ENCODE measurements at places on chromosomes 3 and 15.
A peak's percentile ranks its signal among the peaks of the same experiment; 100 is the strongest.

DNA sequence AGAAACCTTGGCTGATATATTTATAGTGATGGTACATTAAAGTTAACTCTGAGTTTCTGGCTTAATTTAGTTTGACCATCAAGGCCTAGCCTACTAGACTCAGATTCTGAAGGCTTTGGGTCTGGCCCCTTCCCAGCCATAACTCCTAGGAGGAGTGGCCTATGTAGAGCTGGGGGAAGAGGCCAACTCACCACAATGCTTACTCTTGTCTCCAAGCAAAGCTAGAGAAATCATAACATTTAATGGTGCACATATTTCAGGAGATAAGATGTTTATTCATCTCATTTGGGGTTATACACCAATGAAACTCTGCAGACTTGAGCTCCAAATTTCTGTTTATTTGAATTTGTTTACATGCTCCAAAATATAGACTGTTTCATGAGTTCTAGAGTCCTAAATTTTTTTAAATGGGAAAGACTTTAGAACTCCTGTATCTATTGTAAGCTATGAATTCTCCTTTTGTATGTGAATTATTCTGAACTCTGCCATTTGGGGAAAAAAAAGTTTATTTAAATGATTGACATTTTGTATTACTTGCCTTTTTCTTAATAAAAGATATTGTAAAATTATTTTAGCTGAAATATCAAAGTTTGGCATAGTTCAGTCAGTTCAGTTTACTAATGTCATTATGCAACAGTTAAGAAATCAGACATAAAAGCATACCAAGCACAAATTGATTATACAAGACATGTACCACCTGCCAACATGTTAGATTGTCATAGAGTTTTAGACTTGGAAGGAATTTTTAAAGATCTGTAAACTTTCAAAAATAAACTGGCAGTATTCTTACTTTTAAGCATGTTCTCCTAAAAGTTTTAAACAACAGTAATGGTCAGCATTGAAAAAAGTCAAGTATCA lies 143.4 kb upstream of the NR2E3 start:
- DNase-seq, result no peak

DNA sequence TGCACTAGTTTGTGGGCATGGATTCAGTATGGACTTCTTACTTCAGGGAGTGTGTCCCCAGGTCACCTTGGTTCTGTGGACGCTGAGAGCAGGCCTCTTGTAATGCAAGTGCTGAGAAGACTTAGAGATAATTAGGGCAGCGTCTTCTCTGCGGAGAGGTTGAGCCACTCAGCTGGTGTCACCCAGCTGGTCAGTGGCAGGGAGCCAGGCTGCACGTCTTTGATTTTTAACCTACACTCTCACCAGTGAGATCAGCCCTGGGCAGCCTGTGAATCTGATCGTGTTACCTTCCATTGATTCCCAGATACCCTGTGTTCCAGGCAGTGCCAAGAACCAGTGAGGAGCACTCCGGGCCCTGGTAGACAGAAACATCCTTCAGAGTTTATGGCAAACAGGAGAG lies 92.6 kb downstream of the SLCO3A1 start:
- no peak for DNase-seq

DNA sequence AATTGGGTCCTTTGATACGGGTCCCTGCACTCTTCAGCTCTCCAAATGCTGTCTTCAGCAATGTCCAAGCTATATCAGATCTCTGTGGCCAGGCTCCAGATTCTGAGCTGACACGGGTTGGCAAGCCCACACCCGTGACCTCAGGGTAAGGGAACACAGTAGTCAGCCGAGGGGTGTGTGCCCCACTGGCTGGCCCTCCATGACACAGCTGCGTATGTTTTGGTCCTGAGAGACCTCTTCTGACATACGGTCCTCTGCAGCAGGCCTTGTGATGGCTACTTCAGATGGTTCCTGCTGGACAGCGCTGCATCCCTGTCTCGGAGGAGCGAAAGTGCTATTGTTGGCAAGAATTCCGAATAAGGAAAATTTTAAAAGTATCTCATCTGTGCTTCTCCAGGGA lies 85.2 kb upstream of the ADAMTS17 start:
- no peak for DNase-seq

DNA sequence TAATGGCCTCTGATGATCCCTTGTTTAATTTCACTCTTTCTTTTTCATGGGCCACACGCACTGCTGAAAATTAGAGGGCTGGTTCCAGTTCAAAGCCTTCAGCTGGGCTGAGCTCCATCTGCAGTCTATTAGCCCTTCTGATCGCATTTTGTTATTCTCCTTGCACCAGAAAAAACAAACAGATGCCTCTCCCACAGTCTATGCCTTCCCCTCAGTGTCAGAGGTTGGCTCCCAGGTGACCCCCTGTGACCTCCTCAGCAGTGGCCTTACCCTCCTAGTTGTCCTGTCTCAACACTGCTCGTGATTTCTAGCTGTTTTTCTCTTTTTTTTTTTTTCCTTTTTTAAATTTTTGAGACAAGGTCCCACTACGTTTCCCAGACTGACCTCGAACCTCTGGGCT lies 77.1 kb upstream of the PRTG start:
- DNase-seq, result no peak

GRCh38 chr15:90684281-90684680 lies 32.9 kb upstream of the BLM start:
- no peak for DNase-seq

- DNase-seq, result no peak
These were observed 503.4 kb upstream of the NECTIN3 start for GRCh38 chr3:110568246-110568645.

DNA sequence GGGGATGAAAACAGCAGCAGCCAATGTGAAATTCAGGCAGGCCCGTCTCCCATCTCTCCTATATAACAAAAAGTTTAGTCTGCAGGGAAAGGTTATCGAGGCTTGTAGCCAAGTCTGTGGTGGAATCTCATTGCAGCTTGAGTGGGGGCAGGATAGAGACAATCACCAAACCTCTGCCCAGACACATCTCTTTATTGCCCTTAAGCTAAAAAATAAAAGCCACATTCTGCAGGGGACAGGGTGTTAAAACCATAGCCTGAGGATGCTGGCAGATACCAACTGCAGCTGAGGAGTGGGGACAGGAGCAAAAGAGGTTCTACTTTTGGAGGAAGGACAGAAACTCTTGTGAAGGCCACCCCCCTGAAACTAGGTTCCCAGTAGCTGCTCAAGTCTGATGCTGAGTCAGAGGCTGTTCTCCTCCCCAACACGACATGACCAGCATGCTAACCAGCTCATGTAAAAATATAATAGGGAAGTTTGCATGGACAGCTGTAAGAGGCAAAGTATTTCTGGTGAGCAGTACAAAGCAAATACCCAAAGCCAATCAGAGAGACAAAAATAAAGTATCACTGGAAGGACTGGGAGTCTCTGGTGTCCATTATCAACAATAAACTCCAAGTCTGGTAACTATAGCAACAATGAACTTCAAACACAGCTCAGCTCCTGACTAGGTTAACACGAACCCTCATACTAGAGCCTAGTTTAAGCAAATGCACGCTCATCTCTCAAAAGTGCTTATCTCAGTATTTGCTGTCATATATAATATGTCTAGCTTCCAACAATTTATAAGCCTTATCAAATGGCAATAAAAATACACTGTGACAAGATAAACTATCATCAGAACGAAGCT lies 362.2 kb upstream of the SLCO3A1 start:
- DNase-seq, result no peak

GRCh38 chr3:17052363-17052762 lies 167.6 kb downstream of the PLCL2 start:
- no peak for DNase-seq

- DNase-seq, result peak; percentile 31
These were observed 159.8 kb upstream of the LMCD1 start for GRCh38 chr3:8341821-8342247.

DNA sequence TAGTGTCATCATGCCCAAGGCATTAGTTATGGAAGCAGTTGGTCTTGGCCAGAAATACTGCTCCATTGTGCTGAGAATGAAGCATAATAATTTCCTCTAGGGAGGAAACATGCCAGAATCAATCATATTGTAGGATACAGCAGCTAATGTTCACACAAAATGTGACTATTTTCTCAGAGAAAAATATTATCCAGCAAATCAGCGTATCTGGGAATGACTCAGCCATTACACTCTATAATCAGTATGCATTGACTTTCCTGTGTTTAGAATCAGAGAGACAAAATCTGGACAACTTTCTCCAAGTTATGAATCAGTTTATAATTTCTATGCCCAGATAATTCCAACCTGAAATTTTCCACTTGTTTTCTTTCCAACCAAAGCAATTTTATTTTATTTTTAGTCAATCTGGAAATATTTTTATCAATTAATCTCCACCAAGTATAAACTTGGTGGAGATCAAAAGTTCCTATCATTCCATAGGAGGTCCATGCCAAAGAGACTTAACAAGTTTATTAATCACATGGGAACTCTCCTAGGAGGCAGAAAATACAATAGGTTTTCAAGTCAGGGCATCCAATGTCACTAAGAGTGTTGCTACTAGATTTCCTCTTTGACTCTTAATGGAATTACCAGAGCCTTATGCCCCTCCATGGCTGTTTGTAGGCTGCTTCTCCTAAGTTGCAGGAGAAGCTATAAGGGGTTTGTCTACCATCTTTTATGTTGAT lies 36.4 kb downstream of the SUCNR1 start:
- DNase-seq, result no peak

DNA sequence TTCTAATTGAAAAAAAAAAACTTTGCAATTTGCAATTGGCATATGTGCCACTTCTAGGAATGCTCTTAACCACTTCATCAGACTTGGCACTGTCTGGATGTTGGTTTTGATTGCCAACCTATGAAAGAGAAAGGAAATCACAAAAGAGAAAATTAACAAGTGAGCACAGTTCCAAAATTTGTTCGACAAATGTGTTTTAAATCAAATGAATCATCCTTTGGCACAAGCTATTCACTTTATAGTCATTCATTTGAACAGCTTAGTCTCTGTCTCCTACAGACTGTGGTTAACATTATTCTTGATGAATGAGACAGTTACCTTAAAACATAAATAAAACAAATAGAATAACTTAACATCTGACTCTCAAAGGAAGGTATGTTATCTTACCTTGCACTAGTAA lies 265.0 kb downstream of the EPHA3 start:
- no peak for DNase-seq

DNA sequence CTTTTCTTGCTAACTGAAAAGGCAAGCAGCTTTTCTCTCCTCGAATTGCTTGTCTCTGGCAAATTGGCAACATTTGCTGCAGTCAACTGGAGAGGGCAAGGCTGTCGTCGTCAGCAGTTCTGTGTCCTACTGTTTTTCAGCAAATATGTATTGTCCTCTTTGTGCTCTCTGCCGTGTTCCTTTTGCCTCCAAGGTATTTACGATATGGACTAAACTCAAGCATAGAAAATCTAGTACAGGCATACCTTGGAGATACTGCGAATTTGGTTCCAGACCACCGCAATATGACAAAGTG lies 558 bp upstream of the SLC30A4 start:
- no peak for DNase-seq

- no peak for DNase-seq
These were observed 257.0 kb downstream of the LSAMP start for GRCh38 chr3:116188231-116188785.

DNA sequence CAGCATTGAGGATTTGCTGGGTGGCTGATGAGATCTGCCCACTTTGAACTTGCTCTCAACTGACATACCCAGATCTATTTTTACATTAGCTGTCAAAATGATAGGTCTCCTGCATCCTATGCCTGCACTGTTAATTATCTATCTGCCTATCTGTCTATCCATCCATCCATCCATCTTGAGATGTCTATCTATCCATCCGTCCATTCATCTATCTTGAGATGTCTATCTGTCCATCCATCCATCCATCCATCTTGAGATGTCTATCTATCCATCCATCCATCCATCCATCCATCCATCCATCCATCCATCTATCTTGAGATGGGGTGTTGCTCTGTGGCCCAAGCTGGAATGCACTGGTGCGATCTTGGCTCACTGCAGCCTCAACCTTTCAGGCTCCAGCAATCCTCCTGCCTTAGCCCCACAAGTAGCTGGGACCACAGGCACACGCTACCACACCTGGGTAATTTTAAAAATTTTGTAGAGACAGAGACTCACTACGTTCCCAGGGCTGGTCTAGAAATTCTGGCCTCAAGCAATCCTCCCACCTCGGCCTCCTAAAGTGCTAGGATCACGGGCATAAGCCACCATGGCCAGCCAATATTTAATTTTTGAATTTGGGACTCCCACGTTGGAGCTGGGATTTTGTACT lies 159.4 kb upstream of the NSMCE3 start:
- no peak for DNase-seq

- no peak for DNase-seq
These were observed 6.1 kb downstream of the GMPS start for GRCh38 chr3:155876503-155876902.

DNA sequence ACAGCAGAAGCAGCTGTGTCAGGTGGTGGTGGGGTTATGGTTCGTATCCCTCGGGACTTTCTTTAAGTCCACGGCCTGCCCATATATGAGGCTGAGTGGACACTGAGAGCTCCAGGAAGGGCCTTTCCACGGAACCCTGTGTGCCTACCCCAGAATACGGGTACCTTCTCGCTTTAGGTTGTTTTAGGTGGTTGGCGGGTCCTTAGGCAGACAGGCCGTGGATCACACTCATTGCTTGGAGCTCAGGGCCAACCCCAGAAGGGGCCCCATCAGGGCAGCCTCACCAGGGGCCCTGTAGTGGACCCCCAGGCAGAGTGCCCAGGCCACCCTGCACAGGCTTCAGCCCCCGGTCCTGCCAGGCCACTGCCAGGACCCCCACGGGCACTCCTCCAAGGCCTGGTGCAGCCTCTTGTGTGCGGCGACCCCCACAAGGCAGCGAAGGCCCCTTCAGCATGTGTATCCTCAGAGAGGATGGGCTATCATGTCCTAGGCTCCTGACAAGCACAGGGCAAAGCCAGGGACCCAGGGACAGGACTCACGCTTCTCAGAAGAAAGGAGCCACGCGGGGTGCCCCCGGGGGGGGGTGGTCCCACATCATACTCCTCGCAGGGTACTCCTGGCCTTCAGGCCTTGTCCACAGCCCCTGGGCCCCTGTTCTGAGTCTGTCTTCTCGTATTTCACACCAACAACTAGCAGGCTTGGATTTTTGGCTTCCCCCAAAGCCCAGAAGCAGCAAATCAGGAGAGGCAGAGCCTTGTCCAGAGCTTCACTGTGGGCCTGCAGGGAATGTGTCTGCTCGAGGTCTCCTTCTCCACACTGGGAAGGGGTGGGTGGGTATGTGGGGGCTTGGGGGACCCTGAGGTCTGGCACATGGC lies 93.4 kb downstream of the LRRK1 start:
- DNase-seq, result no peak

GRCh38 chr3:47429476-47430270 lies 46.1 kb downstream of the SCAP start:
- DNase-seq, result no peak
